Putamen (tissue), 1 donor: ENCODE measurements at places on chromosomes 2 and 18.

DNA sequence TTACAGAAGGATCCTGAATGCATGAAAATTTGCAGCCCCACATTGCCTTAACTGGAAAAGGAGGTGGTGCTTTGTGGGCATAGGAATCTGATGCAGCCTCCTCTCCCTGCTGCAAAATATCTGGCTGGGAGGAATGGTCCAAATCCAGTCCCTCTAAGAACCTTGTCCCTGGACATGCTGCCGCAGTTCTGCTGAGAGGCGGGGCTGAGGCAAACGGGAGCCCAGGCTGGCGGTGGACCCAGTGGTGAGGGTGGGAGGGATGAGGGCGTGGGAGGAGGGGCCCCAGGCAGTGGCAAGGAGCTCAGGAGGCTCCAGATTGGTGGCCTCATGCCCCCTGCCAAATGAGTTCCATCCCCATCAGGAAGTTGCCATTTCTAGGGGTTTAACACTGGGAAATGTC lies 36.2 kb downstream of the ZAP70 start:
- no peak for DNase-seq

- no peak for DNase-seq
Measured at GRCh38 chr2:212289301-212289700, 249.3 kb downstream of the ERBB4 start.

GRCh38 chr2:105110295-105110829 lies 72.5 kb downstream of the MRPS9 start:
- no peak for DNase-seq

DNA sequence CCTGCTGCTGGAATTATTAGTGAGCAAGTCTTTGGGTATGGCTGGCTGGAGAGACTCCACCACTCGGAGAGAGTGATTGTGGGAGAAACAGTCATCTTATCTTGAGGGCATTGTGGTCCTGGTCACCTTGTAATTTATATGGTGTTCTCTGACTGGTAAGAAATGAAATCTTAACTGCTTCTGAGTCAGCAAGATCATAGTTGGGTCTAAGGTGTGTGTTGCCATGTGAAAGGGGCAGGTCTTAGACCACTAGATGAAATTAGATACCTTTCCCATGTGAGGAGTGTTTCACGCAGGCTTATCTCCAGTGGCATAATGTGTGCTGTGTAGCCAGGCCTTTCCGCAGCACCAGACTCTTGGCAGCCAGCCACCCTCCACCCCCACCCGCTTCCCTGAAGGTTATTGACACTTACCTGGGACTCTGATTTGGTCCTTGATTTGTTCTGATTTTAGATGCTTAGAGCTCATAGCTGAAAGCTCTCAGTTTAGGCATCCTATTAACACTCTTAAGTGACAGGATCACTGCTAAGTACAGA lies 7.7 kb downstream of the MAPRE3 start:
- no peak for DNase-seq

- DNase-seq = no peak
Measured at GRCh38 chr2:117794668-117795067, 19.8 kb upstream of the DDX18 start.

GRCh38 chr18:79617511-79618500 lies 61.8 kb upstream of the CTDP1 start:
- DNase-seq = no peak

DNA sequence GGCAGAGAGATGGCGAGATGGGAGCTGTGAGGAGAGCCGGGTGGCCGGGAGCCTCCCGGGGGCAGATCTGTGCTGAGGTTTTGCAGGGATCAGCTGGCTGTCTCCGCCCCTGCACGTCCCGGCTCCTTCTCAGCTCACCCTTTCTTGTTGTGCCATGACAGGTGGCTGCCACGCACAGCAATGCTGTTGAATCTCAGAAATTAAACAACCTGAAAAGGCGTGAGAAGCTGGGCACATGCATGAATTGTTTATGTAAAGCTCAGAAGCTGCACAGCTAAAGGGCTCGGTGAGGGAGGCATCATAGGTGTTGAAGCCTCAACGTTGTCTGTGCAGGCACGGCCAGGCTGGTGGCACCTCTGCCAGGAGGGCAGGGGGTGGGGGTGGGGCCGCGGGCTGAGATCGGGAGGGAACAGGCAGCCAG lies 858 bp upstream of the RTP5 start:
- DNase-seq = no peak
